Kidney (tissue), 22 donors: ENCODE measurements at places on chromosomes 6 and 20. TPM values are rescaled to one million over a fixed set of nuclear protein-coding genes. Genes with fewer than 3 reads are reported as not detected.

The CCNC gene
- 51.4 TPM for polyA plus RNA-seq

The GNRH2 gene
- polyA plus RNA-seq: not detected

The PSORS1C2 gene
- not detected for polyA plus RNA-seq

The IL17F gene
- polyA plus RNA-seq: not detected

The SGK2 gene
- polyA plus RNA-seq: 95.1 TPM

The KIF25 gene
- not detected for polyA plus RNA-seq

The COL11A2 gene
- polyA plus RNA-seq: 2.3 TPM

The GNMT gene
- polyA plus RNA-seq: 1.9 TPM

DNA sequence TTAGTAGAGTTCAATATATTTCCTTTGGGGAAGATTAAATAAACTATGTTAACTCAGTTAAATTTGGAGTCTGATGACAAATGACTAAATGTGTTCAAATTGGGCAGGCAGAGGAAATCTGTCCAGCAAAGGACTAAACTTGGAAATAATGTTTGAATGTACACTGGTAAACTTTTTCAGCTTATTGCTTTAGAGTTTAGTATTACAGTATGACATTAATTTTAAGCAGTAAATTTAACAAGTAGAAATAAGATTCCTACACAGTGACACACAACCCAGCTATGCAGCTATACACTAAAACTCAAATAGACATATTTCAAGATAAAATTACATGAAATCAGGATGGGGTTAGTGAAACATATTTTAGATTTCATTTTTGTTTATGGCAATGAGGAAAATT, 42.6 kb upstream of the HDGFL1 start:
- DNase-seq: peak; percentile 39

DNA sequence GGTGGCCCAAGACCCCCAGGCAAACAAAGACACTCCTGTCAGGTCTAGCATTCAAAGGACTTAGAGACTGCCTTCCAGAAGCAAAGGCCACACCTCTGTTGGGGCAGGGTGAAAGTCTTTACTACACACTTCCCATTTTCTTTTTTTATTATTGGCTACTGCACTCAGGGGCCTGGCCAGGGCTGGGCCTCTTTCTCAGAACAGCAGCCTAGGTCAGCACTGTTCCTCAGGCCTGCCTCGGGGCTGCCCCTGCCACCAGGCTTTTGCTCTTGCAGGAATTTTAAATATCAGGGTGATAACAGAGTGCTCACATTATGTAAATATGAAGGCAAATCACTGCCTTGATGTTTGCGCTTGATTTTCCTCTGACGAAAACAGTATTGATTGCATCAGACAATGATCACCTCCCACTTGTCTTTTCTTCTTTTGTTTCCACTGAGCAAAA, 18.5 kb downstream of the GSTA4 start:
- DNase-seq: no peak

DNA sequence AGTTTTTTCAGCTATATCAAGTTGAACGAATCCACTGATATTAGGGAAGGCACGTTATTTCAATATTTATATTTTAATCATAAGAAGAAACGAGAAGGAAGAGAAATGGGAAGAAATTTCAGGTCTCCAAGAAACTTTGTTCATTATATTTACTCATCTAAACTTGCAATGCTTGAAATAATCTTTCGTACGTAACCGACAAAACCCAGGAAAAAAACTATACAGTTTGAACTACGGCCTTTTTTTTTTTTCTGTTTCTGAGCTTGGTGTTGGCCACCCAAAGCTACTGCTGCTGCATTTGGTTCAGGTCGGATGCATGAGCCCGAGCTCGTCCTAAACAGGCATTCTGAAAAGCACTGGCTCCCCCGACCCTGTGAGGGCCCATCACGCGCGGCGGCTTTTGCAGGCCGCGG, 548 bp downstream of the PERP start:
- no peak for DNase-seq

GRCh38 chr6:112038268-112038667, 15.6 kb upstream of the CCN6 start:
- DNase-seq: no peak

GRCh38 chr20:63363013-63363957, 2.1 kb upstream of the CHRNA4 start:
- no peak for DNase-seq

GRCh38 chr20:48758206-48758820, 69.5 kb downstream of the PREX1 start:
- DNase-seq: no peak

DNA sequence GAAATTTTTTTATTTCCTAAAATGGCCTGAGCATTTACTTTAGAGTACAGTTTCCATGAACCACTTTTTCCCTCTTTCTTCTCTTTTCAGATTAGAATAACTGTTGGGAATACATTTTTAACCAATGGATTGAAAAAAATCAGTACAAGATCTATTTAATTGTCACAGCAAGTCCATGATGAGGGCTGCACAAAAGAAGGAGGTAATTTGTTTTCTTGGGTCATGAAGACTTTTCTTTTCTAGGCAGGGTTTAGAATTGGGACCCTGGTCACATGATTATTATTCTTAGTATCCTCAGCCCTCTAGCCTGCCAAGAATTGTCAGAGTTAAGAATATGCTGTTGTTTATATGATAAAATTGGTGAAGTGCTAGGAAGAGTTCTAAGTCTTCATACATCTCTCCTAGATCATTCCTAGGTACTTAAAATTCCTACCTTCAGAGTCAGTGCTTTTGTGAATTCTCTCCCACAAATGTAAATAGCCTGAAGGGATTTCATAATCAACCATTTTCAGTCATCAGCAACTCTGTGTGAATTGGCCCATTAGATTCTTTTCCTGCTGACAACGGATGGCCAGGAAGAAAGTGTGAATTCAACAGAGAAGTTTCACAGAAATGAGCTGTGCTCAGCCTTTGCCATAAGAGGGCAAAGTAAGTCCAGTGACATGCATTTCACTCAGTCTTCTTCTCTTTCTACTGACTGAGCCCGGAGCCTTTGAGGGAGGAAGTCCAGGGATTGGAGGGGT, 32.4 kb upstream of the TPBG start:
- DNase-seq: no peak

DNA sequence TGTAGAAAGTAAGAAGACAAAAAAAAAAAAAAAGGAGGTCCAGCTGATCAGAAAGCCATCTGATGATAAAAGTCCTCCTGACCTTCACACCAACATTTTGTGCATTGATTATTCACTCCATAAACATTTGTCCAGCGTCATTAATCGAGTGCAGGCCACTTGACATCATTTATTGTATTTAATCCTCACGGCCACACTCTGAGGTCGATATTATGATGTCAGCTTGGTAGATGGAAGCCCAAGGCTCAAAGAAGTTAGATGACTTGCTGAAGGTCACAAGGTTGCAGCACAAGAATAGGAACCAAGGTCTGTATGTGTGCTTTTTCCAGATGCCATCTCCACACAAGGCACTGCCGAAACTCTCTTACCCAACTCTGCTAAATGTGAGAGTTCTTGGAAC, 328.4 kb downstream of the KIF16B start:
- no peak for DNase-seq

GRCh38 chr20:41897708-41898107, 279.5 kb upstream of the CHD6 start:
- DNase-seq: no peak

DNA sequence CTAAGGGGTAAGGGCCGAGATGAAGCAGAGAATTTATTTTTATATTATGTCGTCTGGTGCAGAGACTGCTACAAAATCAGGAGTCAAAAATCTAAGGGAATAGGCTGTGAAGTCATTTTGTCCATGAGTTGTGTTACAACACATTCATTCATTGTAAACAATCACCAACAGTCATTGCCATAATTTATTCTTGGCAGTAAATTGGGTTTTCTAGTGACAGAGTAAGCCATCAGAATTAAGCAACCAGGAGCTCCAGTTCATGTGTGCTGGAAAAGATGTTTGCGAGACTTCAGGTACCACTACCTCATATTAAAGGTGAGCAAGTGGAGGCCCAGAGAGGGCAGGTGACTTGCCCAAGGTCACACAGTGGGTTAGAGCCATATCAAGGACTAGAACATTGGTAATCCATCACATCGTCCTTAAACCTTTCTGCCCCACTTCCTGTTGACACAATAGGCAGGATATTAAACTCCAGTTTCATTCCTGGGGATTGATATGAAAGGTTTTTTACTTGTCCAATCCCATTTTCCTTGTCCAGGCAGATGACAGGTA, 46.0 kb downstream of the E2F3 start:
- DNase-seq: no peak
